Right renal pelvis (tissue), 4 donors: ENCODE measurements at places on chromosomes 13 and 19. TPM values are rescaled to one million over a fixed set of nuclear protein-coding genes. Genes with fewer than 3 reads are reported as not detected.

Gene LHB
- polyA plus RNA-seq = not detected

- DNase-seq = no peak
These were observed 34.5 kb upstream of the FAM216B start for GRCh38 chr13:42746866-42747265.

DNA sequence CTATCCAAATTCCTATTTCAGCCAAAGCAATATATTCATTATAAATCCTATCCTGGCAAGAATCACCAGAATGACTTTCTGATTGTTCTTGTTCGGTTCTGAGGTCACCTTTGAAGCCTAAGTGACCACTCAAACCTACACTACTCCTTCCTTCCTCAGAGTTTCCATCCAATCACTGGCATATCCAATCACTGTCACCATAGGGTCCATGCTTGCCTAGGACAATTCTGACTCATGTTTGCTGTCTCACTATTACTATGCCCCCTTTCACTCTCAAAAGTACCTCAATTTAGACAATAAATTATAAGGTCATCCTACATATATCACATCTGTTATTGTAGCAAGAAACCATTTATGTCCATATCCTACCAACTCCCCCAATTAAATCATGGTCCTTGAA, 58.9 kb downstream of the UBL3 start:
- DNase-seq = no peak

- no peak for DNase-seq
These were observed 103.7 kb upstream of the EDNRB start for GRCh38 chr13:78022164-78022877.

Gene CFAP97D2
- not detected for polyA plus RNA-seq

GRCh38 chr13:45859705-45860104, 8.2 kb upstream of the SIAH3 start:
- DNase-seq = no peak

Gene TBXA2R
- 3.0 TPM for polyA plus RNA-seq

DNA sequence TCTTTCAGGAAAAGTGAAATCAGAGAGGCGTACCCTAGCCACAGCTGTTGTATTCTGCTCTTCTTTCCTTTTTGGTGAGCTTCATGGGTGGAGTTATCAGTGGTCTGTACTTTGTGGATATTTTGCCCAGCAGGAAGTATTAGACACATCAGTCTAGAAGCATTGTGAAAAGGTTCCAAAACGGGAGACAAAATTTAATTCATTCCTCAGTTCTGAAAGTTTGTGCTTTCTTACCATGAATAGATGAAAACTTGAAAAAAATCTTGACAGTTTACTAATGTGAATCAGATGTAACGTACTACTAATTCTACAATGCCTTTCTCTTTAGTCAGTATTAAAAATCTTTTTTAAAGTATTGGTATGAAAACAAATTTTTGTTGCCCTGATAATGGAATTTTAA, 116.8 kb downstream of the DNAJC3 start:
- no peak for DNase-seq

Gene CD79A
- polyA plus RNA-seq = 1.0 TPM

DNA sequence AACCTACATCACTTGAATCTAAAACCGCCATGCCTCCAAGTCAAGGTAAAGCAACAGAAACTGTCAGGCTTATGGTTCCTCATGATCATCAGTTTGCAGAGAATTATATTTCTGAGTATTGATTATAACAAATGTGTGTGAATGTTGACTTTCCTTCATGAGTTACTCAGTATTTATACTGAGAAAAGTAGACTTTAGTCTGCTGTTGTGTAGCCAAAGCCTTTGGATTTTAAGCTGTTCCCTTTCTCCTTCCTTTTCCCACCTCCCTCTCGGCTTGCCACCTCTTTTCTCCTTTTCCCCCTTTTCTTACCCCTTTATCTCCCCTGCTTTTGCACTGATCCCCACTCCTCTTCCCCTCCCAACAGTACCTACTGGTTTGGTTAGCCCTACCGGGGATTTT, 20.7 kb upstream of the GPR18 start:
- no peak for DNase-seq

GRCh38 chr19:3880471-3881271, at the start of gene ATCAY:
Gene ATCAY (plus strand): TSS chr19:3880685. CDS start chr19:3885768, 5,083 bp downstream.
- no peak for DNase-seq

DNA sequence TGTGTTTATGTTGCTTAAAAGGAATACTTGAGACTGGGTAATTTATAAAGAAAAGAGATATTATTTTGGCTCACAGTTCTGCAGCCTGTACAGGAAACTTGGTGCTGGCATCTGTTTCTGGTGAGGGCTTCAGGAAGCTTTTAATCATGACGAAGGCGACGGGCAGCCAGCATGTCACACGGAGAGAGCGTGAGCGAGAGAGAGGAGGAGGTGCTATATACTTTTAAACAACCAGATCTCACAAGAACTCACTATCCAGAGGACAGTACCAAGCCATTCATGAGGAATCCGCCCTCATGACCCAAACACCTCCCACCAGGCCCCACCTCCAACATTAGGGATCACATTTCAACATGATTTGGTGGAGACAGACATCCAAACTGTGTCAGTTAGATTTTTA, 163.4 kb upstream of the TSC22D1 start:
- DNase-seq = no peak

GRCh38 chr13:97226013-97226412, 3.9 kb downstream of the MBNL2 start:
- no peak for DNase-seq

Gene DACH1
- 136 TPM for polyA plus RNA-seq

Gene TSC22D1
- 256 TPM for polyA plus RNA-seq

GRCh38 chr13:96181911-96182310, 92.0 kb downstream of the HS6ST3 start:
- peak; percentile 9 for DNase-seq

Gene SIGLEC11
- polyA plus RNA-seq = 4.6 TPM

GRCh38 chr19:40519352-40520322, 52.8 kb downstream of the SPTBN4 start:
- DNase-seq = no peak

DNA sequence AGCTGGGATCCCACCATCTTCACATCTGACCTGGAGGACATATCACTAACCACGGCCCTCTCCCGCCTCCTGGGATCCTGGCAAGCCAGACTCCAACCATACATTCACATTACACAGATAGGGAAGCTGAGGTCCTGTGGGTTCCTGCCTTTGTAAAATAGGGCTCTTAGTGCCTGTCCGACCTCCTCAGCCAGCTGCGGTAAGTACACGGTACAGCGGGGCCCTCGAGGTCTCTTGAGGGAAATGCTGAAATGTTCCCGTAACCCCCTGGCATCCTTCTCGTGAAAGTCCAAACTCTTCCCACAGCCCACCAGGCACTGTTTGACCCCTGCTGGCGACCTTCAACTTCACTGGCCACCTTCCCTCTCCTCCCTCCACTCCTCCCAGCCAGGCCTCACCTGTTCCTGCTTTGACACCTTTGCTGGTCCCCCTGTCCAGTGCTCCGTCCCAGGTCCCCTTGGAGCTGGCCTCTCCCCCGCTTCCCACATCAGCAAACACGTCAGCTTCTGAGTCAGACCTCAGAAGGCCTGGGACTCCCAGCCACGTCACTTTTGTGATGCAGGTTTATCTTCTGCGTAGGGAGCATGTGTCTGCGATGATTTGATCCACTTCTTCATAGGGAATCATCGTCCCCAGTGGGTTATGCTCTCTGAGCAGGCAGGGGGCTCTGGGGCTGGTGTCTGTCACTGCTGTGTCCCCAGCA, 8.8 kb upstream of the GNG7 start:
- no peak for DNase-seq
